ENCODE measurements at places on chromosomes 7 and 10. TPM values are rescaled to one million over a fixed set of nuclear protein-coding genes. Genes with fewer than 3 reads are reported as not detected.

GRCh38 chr10:107490389-107490788, 325.9 kb upstream of the SORCS1 start:
- no peak for DNase-seq

- DNase-seq, result no peak
Measured at GRCh38 chr7:116949941-116950801, 3.1 kb upstream of the ST7 start.

DNA sequence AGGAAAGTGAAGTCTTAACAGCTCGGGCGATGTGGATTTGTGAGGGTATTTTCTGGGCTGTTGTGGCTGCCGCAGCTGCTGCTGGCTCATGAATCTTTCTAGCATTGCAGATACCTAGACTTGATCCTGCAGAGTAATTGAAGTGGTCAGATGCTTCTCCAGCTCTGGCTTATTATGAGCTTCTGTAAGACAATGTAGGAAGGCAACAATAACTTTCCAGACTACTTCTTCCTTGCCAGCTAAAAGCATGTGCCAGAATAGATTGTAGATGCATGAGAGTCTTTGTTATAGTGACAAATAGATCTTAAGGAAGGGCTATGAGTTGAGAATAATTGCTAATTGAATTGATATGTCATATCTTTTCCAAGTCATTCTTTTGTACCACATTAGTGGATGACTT, 461.4 kb upstream of the POT1 start:
- no peak for DNase-seq

- no peak for DNase-seq
Measured at GRCh38 chr7:105935250-105935649, 27.8 kb upstream of the CDHR3 start.

- DNase-seq, result no peak
Measured at GRCh38 chr10:408236-408635, 273.0 kb downstream of the ZMYND11 start.

- DNase-seq, result no peak
Measured at GRCh38 chr10:5512881-5513612, 11.7 kb upstream of the CALML3 start.

Gene LRRC17
- 65.5 TPM for polyA plus RNA-seq

Gene SAP25
- polyA plus RNA-seq, result 9.9 TPM

Gene CASTOR2
- 8.1 TPM for polyA plus RNA-seq

Gene PTPN12
- polyA plus RNA-seq, result 84.9 TPM

Gene ZNF316
- 43.3 TPM for polyA plus RNA-seq

Gene EBLN1
- polyA plus RNA-seq, result not detected

Gene SH2D4B
- 0.26 TPM for polyA plus RNA-seq
